AG09309 (cell line): ENCODE measurements at places on chromosomes 2 and 18.

- DNase-seq, result no peak
Measured at GRCh38 chr2:198596985-198597384, 792.6 kb downstream of the PLCL1 start.

GRCh38 chr18:23943104-23943503 lies 71.5 kb upstream of the TTC39C start:
- no peak for DNase-seq

DNA sequence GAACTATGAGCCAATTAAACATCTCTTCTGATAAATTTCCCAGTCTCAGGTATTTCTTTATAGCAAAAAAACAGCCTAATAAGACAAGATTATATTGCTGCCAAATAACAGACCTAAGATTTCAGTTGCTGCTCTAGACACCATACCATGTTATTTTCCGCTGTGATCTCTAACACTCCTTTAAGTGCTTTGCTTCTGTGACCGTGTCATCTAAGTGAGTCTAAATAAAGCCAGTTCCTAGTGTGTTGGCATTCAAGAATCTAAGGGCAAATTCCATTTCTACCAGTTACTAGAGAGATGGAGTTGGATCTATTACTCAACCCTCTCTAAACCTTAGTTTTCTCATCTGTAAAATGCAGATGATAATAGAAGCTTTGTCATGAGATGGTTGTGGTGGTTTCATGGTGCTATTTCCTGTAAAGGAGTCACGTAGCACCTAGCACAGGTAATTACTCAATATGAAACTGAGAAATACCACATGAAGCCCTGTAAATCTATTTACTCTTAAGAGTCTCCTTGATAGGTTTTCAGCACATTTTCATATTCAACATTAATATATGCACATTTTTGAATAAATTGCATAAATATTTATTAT lies 40.5 kb downstream of the SPHKAP start:
- no peak for DNase-seq

DNA sequence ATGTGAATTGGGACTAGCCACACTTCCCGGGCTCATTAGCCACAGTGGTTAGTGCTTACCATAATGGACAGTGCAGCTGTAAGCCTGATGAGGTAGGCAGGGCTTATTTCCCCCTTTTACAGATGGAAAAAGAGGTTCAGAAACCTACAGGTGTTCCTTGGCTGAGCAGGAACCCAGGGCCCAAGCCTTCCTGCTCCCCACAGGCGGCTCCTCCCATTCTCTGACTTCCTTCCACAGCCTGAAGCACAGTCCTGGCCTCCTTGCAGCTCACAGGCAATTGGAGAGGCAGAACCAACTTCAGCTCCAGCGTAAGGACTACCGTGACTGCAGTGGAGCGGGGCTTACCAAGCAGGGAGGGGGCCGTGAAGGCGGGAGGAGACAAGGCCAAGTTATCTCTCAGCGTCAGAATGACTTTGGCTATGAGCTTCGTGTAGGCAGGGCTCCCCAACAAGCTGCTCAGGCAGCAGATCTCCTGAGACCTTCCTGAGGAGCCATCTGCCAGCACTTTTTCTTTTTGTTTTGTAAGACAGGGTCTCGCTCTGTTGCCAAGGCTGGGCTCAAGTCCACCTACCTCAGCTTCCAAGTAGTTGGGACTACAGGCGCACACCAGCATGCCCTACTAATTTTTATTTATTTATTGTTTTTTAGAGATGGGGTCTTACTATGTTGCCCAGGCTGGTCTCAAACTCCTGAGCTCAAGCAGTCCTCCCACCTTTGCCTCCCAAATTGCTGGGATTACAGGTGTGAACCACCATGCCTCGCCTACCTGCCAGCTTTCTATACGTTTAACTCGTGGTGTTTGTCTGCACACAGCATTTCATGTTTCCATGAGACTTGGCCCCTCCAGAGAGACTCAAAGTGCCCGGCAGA lies 34.2 kb upstream of the NT5DC4 start:
- DNase-seq, result no peak

DNA sequence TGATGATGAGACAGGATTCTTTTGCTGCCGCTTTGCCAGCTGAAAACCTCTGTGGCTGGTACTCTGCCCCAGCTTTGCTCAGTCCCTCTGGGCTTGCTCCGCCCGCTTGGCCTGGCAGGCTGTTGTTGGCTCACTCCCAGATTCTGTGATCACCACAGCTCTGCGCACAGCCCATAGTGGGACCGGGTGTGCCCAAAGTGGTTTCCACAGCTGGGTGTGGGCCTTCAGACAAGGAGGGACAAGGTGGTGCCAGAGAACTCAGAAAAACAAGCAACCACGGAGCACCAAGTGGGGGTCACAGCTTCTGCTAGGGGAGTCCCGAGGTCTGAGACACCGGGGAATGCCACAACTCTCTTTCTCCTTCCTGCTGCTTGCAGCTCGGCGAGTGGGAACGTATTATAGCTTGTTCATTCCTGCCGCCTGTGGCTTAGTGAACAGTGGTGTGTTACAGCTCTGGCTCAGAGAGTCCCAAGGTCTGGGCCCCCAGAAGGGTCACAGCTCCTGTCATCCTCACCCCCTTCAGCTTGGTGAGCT lies 9.2 kb upstream of the KYNU start:
- DNase-seq, result no peak

- no peak for DNase-seq
Measured at GRCh38 chr2:121776885-121777698, 21.6 kb downstream of the TSN start.

DNA sequence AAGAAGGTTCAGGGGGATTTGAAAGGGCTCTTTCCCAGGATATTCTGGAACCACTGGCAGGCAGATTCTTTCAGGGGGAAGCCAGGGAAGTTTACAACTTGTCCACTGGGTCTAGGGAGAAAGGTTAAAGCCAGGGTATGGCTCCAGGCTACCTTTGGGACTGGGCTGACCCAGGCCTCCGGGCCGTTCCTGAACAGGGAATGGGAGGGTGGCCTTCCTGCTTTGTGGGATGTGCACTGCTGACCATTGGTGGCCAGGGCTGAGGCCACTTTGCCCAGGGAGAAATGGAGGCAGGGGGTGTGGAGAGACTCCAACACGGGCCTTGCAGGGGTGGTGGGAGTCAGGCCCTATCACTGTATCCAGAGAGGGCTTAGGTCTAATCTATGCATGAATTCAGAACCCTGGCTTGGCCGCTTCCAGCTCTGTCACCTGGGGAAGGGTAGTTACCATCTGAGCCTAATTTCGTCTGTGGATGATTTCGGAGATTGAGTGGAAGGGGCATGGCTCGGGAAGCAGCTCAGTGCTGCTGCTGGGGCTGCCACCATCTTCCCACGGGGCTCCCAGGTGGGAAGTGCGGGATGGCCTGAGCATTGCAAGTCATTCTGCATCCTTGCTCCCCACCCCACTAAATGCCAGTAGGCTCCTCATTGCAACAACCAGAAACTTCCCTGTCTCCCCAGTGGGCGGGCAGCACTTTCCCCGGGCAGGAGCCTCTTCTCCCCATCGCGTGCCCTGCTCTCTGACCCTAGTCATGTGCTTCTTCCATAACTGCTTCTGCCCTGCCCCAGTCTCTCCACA lies 57.1 kb upstream of the OTOF start:
- DNase-seq, result no peak

DNA sequence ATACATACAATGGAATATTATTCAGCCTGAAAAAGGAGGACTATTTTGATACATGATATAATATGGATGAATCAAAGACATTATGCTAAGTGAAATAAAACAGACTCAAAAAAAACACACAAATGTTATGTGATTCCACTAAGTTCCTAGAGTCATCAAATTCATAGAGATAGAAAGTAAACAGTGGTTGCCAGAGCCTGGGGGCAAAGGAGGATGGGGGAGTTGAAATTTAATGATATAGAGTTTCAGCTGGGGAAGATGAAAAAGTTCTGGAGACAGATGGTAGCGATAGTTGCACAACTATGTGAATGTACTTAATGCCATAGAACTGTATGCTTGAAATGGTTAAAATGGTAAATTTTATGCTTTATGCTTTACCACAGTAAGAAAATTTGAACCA lies 119.7 kb downstream of the METTL4 start:
- DNase-seq, result no peak

GRCh38 chr2:239762106-239762505 lies 263.0 kb downstream of the NDUFA10 start:
- DNase-seq, result no peak

DNA sequence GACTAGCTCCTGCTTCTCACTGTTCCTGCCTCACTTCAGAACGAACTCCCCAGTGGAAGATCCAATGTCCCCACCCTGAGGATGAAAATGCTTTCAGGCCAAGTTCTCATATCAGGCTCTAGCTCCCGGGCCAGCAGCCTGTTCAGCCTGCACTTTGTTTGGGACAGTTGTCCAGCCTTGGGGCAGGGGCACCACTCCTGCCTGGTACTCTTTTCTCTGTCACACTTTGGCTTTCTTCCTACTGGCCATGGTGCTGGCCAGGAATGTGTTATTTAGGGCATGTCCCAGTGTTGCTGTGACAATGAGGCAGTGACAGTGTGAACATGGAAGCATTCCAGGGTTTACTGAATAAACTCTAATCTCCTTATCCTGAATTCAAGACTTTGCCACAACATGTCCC lies 154.1 kb downstream of the GALNT14 start:
- DNase-seq, result no peak

GRCh38 chr18:26617151-26617554 lies 68.8 kb upstream of the KCTD1 start:
- DNase-seq, result peak; percentile 68

DNA sequence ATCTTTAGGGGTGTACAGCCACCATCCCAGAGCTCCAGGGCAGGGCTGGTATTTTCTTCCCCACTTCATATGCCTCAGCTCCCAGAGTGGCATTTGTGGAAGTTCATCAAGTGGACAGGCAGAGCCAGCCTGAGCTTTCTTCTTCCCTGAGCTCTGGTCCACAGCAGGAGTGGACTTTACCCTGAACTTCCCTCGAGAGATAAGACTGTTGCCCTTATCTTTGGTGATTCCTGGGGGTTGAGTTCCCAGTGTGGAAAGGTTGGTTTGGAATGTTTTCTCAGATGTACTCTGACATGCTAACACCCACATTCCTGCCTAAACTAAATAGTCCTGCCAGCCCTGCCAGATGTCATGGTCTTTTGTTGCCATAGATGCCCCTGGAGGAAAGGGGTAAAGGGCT lies 62.0 kb upstream of the LGALSL start:
- no peak for DNase-seq

- no peak for DNase-seq
Measured at GRCh38 chr2:229230256-229230655, 40.8 kb downstream of the PID1 start.

GRCh38 chr2:197707316-197708213 lies 2.4 kb downstream of the MARS2 start:
- DNase-seq, result peak; percentile 28

DNA sequence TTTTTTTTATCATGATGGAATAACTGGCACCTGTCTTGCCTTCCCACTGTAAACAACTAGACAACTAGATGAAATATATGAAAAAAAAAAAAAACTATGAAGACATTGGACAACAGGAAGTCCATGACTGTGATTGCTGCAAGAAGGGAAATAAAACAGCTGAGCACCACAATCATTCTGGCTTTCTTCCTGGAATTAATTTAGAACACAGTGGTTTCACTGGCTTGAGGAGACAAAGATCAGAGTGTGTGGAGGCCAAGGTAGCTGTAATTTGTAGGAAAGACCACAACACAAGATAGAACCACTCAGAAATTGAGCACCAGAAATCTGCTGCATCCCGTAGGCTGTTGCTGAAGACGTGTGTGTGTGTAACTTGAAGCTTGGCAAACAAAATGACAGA lies 121.1 kb upstream of the PID1 start:
- peak; percentile 10 for DNase-seq

DNA sequence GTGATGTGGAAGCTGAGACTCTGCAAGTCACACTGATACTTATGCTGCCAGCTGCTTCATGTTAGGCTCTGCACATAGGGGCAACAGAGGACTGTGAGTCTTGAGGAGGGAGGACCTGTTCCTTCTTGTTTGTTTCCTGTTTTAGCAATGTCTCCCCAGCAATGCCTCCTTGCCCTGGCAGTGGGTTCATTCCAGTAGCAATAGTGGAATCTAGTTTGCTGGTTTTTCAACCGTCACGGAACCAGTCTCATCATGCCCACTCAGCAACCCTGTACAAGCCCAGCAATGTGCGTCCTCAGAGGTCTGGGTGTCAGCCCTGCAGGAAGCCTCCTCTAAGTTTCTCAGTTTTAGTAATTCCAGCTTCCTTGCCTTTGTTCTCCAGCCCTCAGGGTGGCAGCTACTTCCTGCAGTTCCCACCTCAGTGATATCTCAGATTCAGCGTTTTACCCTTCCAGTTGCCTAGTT lies 20.5 kb upstream of the ITGB6 start:
- no peak for DNase-seq

GRCh38 chr2:188984680-188985079 lies 10.5 kb downstream of the COL3A1 start:
- DNase-seq, result no peak

GRCh38 chr2:32849456-32850194 lies 97.1 kb upstream of the LTBP1 start:
- DNase-seq, result no peak

GRCh38 chr2:229202646-229203045 lies 68.4 kb downstream of the PID1 start:
- DNase-seq, result no peak

DNA sequence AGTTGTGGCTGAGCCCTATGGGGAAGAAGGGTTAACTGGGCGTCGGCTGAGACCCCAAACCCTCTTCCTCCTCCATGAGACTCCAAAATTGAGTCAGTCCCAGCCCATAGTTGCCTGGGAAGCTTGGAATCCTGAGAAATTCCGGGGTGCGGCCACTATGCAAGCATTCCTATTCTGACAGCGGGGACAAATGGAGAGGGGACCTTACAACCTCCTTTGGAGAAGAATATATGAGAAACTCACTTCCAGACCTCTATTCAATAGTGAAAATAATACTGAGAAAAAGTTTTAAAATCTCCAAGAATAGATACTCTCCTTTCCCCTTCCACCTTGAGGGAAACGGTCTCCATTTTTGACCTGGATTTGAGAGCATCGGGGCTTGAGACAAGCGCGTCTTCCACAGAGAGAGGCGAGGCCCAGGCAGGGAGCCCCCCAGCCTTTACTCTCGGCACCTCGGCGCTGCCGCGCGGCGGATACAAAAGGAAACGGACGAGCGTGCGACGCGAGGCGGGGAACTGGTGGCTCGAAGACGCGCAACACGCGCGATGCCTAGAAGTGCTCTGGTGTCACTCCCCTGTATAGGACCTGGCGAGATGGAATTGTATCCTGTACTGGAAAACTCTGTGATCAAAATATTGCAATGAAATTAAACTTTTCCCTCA lies 11.1 kb downstream of the NR4A2 start:
- DNase-seq, result no peak

DNA sequence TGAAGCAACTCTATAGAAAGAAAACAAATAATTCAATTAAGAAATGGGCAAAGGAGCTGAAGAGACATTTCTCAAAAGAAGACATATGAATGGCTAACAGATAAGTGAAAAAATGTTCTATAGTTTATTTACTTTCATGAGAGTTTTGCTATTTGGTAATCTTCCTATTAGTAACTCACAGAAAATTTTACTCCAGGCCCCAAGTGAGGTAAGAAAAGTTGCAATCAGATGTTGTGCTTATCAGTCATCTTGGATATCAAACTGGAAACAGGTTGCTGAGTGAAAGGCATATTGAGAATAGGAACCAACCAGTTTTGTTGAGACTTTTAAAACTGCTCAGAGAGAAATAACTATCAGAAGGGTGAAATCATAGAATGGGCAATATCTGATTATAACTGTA lies 1179.0 kb upstream of the ACVR2A start:
- DNase-seq, result no peak

DNA sequence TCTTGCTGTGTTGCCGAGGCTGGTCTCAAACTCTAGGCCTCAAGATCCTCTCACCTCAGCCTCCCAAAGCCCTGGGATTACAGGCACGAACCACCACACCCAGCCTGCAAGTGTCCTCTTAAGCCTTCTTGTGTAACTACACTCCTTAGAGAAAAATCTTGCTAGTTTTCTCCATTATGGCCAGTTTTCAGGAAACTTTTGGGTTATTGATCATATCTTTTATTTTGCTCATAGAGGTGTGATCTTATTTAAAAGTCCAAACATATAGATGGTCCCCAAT lies 2.4 kb downstream of the SOCS6 start:
- DNase-seq, result no peak
